Amygdala (tissue), 56 donors: ENCODE measurements at places on chromosomes 5 and 9.

GRCh38 chr9:126383406-126384046 is 56.9 kb downstream of the MVB12B start:
- no peak for DNase-seq

DNA sequence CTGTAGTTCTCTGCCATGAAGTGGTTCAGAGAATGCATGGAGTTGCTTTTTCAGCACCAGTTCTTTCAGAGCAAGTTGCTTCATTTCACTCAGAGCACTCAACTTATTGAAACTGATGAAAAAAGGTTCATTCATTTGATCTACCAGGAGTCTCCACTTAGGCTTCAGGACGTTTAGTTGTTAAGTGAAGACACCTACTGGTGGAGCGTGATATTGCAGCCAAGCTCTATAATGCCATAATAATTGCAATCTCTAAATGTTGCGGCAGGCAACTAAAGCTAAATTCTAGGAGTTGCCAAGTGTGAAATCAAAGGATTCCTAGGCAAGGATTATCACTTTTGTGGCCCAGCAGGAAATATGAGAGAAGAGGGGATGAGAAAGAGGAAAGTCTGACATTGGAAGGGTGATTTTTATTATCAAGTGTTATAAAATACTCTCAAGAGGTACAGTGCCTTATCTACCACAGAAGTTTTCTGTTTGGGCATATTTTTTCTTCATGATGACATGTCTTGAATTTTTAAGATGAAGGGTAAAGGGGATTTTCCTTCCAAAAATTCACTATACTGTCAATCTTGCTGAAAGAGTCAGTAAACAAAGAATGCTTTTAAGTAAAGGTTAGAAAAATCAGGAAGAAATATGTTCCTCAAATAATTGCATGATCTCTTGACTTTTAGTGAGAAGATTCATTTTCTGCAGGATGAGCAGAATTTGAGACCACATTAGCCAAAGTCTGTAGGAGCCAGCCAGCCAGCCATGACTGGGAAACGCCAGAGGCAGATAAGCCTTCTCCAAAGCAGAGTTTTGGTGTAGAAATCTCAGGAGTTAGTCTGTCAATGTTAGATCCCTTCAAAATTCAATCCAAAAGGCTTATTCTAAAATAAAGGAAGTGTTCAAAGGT is 83.4 kb downstream of the SH3PXD2B start:
- DNase-seq, result no peak

DNA sequence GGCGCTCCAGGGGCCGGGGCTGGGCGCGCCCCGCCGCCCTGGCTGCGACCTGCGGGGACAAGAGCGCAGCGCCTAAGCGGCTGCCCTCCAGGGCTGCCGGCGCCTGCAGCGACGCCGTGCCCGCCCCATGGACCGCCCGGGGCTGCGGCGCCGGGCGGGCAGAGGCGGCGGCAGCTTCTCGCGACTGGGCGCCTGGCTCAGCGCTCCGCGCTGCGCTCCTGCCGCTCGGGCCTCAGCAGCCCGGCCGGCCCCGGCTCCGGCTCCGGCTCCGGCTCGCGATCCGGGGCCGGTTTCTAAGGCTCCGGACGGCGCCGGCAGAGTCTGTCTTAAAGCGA is at the start of gene PITX1:
TSS of gene PITX1 (minus strand) at position 328 of the 335 bp plus-strand sequence. CDS start 347 bp downstream, outside the sequence.
- no peak for DNase-seq

- no peak for DNase-seq
Measured at GRCh38 chr5:179307013-179307800, 38.1 kb downstream of the ADAMTS2 start.

GRCh38 chr9:123365287-123365880 is 9.4 kb downstream of the CRB2 start:
- DNase-seq, result no peak

DNA sequence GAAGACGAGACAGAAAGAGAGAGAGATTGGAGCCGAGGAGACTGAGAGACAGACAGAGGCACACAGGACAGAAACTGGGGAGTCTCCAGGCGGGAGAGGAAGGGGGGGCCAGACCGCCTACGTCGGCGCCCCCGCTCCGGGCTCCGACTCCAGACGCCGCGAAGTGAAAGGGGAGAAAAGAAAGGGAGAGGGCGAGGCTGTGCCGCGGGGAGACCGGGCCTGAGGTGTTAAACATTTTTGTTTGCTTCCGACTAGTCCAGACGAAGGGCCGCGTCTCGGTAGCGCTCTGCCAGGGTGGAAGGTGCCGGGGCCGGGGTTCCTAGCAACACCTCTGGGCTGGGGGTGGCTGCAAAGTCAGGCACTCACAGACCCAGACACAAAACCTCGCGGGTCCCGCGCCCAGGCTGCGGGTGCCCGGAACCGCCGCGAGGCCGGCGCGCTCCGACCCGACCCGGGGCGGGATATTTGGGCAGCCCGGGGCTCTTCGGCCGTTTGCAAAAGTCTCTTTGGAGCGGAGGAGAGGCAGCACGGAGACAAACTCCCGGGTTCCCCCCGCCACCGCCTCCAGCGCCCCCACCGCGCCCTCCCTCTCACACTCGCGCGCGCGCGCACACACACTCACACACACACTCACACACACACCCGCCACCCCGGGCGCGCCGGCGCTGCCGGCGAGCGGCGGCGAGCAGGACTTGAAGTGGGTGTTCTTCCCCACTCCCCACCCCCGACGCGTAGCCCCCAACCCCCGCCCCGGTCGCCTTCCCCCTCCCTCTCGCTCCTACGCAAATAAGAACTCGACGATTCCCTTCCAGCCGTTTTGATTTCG is 626 bp upstream of the FST start:
- DNase-seq, result no peak

- no peak for DNase-seq
Measured at GRCh38 chr9:4980086-4980727, 4.9 kb upstream of the JAK2 start.

GRCh38 chr9:88747768-88748167 is 212.8 kb downstream of the NXNL2 start:
- DNase-seq, result no peak

- DNase-seq, result no peak
Measured at GRCh38 chr9:129836311-129837007, 1.2 kb downstream of the USP20 start.

- DNase-seq, result no peak
Measured at GRCh38 chr5:60586307-60586901, 113.6 kb downstream of the DEPDC1B start.

GRCh38 chr5:150486402-150487198 is 21.3 kb upstream of the NDST1 start:
- DNase-seq, result no peak

DNA sequence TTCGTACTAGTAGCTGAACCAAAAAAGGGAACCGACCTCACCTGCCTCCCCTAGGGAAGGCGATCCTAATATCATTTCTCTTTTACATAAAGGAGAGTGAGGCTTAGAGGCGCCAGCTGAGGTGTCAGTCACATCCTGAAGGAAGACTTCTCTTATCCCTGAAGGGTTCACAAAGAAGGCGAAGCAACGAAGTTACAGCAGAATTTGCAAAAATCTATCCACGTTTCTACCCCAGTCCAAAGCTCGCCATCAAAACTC is 598 bp upstream of the KIAA1191 start:
- no peak for DNase-seq

DNA sequence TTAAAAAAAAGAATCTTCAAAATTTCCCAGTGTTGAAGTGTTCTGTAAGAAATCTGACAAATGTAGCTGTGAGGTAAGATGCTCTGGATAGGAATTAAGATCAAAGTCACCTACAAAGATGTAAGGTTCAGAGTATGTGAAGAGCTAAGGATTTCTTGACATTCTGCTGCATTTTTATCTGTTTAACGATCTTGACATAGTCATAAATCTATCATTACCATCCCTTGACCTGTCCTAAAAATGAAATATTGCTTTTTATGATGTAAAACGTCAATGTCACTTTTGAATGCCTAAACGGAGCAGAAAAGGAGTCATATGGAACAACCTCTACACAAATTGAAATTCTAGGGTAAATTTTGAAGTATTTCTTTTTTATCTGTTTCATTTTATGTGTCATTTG is 939.3 kb downstream of the CDH18 start:
- DNase-seq, result no peak

GRCh38 chr5:123382252-123382651 is 41.0 kb downstream of the CEP120 start:
- no peak for DNase-seq

GRCh38 chr9:111902391-111903139 is 6.0 kb downstream of the UGCG start:
- DNase-seq, result no peak

- DNase-seq, result no peak
Measured at GRCh38 chr9:5920860-5921328, 30.2 kb downstream of the MLANA start.

DNA sequence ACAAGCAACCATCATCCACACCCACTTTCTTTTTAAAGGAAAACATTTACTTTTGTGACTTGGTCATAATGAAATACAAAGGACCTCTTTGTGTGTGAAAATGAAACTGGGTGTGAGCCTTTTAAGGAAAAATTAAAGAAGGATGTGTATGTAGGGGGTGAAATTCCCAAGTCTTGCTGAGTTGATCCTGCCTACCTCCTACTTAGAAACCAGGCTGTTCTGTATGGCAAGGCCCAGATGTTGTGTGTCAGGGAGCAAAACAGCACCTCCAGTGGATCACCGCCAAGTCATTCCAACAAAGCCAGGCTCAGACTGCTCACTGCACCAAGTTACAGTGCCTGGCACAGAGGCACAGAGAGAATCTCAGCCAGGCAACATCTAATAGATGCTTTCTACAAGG is 198.5 kb upstream of the FBN2 start:
- DNase-seq, result peak; percentile 33

GRCh38 chr5:172428224-172429166 is 25.8 kb downstream of the SH3PXD2B start:
- DNase-seq, result no peak
